Ureter (tissue), 1 donor: ENCODE measurements at places on chromosomes 11 and 22.

DNA sequence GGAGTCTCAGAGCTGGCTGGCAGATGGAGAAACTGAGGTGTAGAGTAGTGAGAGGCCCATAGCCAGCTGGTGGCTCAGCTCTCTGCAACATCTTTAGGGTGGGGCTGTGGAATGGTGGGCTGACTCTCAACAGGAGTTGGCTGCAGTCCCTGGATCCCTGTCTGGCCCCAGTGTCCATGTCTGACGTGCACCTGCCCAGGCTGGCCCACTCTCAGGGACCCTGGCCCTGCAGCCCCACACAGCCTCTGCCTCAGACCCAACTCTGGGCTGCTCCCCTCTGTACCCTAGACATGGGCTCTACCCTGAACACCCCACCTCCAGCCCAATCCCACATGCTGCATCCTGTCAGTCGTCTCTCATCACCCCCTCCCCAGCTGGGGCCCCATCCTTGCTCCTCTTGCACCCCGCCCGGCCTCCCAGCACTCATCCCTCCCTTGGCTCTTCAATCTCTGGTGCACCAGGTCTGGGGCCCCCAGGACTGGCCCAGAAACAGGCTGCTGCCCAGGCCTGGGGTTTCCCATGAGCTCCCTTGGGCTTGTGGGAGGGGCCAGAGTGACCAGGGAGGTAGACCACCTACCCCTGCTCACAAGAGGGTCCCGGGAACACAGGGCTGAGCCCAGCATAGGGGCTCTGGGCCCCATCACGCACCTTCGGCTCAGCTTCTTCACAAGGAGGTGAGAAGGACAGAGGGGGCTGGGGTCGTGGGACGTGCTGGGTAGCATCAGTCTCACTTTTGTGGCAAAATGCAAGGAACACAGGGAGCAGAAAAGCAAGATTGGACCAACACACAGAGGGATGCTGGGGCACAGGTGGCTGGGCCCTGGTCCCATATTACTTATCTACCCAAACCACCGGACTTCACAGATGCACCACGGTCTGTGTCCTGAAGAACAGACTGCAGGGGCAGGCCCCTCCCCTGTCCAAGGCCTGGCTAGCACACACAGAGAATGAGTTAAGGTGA lies 31.5 kb downstream of the ARVCF start:
- no peak for DNase-seq

- DNase-seq: no peak
These were observed 19.9 kb upstream of the ME3 start for GRCh38 chr11:86692317-86692716.

DNA sequence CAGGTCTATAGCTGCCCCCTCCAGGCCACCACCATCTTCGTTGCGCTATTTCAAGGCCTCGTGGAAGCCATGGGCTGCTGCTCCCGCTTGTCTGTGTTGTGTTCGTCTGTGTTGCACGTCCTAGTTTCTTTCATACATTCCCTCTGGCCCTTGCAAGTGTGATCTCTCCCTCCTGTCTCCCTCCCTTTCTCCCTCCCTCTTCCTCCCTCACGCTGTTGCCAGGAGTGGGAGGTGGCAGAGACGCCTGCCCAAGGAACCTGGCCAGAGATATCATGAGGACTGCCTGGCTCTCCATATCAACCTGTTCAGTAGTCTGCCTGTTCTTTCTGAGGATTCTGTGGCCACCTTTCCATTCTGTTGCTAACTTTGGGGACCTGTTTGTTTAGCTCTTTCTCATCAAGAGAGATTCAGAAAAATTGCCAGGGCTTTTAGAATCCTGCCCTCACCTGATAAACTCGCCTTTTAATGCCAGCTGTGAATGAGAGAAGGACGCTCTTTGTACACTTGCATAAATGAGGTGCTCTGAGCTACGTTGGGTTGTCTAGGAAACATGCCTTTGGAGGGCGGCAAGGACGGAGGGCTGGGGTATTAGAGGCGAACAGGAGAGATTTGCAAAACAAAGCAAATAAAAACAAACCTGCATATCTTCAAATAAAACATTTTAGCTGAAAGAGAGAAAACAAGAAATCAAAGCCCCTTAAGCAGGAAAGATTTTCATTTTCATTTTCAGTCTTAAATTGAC lies 185.2 kb downstream of the TBC1D22A start:
- peak; percentile 20 for DNase-seq

- DNase-seq: no peak
These were observed 109.0 kb downstream of the SIK3 start for GRCh38 chr11:116989184-116989583.

GRCh38 chr22:32880893-32881596 lies 79.5 kb downstream of the TIMP3 start:
- peak; percentile 85 for DNase-seq

GRCh38 chr11:8567602-8568198 lies 26.3 kb downstream of the STK33 start:
- no peak for DNase-seq

DNA sequence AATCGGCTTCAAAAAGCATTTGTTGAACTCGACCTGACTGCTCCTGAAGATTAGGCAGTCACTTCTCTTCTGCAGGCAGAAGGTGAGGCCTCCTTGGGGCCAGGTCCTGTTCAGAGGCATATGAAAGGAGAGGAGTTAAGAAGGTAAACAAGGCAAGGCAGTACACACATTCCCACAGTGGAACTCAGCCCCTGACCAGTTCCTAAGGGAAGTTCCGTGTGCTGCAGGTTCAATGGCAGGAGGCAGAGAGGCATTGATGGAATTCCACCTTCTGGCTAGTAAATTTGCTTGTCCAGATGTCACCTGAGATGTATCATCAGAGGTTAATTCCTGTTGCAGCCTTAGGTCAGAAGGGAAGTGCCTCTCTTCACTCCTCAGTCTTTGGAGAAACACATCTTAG lies 337.0 kb upstream of the MTNR1B start:
- DNase-seq: no peak

- peak; percentile 57 for DNase-seq
These were observed 1.5 kb downstream of the DBX1 start for GRCh38 chr11:20158597-20159257.

DNA sequence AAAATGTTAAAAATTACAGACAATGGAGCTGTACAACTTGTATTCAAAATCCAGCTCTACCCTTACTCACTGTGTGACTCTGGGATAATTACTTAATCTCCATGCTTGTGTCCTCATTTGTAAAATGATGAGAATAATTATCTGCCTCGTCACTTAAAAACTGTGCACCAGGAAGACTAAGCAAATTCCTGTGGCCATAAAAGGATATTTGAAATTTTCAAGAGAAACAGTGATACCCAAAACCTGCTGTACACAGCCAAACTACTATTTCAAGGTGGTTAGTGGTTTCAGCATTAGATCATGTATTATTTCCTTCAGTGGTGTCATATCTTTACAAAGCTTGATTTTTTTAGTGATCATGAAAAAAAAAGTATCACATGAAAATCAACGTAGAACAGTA lies 136.9 kb downstream of the METTL15 start:
- DNase-seq: no peak

GRCh38 chr11:130246738-130247137 lies 68.0 kb downstream of the ZBTB44 start:
- DNase-seq: no peak

GRCh38 chr22:30031328-30031727 lies 48.9 kb upstream of the HORMAD2 start:
- no peak for DNase-seq
